ENCODE measurements at places on chromosomes 2 and 18.

DNA sequence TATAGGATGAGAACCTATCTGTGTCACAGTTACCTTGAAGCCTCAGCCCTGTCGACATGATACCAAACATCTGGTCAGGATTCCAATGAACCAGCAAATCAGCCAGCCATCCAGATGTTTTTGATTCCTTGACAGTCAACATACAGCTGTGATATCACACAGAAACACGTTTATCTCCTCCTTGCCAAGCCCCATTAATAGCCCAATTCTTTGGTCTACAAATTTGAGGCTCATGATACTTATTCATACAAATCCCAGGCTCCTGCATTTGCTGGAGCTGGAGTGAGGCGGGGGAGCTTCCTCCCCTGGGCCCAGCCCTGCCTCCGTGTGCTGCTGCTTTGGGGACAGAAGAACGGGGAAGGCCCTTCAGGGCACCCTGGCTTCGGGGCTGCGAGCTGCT lies 611.6 kb upstream of the SALL3 start:
- DNase-seq = no peak

DNA sequence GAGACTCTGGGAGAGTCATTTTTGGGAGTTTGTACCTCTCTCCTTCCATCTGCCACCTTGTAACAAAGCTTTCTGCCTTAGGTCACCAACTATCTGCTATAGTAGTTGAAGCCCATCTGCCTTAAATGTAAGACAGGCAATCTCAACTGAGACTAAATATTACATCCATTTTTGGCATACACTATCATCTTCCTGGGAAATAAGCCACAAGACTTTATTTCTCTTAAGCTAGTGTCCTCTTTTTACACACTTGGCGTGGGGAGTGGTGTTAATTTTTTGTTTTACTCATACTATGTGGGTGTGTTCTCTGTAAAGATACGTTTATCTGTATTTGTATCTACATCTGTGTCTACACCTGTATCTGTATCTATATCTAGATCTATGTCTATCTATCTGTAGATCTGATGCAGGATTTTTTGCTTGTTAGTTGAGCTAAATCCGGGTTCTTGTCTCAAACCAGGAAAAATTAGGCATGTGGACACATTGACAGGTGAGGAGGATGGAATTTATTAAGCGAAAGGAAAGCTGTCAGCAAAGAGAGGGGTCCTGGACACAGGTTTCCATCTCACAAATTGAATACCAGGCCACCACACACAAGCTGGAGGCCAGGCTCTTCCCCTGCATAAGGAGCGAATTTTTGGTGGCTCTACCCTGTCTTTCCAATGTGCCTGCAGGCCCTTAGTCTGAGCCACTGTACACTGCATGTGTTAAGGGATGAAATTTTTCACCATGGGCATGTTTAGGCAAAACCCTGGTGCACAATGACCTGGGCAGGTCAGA lies 64.8 kb upstream of the RND3 start:
- DNase-seq = no peak

- DNase-seq = no peak
These were observed 44.5 kb upstream of the SERPINB2 start for GRCh38 chr18:63843008-63843407.

DNA sequence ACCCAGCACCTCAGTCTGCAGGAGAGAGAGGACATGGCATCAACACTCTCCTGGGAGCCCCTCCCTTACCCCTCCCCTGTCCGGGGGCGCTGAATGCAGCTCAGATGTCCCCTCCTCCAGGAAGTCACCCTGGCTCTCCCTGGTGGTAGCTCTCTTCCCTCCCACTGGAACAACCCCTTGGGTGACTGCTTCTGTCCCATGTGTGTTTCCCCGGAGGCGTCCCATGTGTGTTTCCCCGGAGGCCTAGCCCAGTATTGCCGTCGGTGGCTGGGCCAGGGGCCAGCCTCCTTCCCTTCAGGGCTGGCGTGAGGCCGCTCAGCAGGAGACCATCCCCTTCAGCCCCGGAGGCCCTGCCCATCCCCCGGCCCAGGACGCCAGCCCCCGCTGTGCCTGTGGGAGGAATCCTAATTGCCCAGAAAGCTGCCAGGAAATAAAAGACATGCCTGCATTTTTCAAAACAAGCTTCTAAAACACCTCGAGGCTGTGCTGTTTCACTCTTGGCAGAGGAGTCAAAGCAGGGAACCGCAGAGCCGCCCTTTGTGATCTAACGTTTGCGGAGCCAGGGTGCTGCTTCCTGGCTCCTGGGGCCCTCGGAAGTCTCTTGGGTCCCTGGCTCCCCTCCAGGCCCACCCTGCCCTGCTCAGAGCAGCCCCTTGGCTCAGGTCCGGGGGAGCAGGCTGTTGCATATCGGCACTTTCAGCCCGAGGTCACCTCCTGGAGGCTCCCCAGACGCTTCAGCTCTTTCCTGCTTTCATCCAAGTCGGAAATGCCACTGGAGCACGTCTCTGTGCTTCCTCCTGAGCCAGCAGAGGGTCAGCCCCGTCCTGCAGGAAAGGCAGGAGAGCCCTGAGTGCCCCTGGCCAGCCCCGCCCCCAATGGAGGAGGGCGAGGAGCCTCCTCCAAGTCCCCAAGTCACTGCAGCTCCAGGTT lies 11.4 kb downstream of the SNED1 start:
- DNase-seq = no peak

DNA sequence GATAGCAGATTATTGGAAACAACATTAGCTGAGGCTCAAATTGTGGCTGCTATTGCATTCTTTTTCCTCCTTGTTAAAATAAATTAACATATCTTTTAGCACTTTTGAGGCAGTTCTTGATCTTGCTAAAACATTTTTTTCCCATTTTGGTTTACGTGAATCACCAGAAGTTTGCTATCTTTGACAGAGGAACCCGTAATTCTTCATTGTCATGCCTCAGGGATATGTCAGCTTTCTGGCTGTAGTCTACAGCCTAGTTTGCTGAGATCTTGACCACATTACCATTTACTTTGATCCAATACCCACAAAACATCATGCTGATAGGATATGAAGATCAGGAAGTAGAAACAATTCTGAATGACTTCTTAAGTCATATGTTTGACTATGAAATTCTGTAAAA lies 25.1 kb upstream of the FANCL start:
- no peak for DNase-seq

DNA sequence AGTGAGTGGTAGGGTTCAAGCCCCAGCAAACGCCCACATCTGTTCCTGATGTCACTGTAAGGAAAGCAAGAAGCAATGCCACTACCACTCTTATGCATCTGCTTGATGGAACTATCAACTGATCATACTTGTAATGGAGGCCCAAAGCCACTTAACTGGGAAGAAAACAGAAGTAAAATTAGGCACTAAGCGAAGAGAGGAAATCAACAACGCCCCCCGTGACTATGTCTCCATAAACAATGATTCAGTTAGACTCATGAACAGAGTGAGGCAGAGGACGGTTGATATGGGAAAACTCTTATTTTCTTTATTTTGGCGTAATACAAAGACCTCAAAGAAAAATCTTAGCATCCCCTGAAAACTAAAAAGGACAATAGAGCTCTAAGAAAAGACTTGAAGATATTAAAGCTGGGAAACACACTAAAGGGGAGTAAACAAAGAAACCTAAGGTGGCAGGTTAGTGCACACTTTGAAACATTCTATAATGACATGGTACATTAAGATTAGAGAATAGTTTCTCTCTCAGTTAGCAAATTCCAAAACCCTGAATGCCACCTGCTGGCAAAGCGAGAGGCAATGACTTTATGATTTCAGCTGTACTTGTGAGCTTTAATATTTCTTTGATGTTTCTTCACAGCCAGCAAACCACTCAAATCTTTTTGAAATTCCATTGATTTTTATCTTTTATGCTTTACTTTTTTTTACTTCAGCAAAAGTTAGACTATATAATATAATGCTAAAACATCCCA lies 86.5 kb downstream of the LRP2 start:
- DNase-seq = no peak

DNA sequence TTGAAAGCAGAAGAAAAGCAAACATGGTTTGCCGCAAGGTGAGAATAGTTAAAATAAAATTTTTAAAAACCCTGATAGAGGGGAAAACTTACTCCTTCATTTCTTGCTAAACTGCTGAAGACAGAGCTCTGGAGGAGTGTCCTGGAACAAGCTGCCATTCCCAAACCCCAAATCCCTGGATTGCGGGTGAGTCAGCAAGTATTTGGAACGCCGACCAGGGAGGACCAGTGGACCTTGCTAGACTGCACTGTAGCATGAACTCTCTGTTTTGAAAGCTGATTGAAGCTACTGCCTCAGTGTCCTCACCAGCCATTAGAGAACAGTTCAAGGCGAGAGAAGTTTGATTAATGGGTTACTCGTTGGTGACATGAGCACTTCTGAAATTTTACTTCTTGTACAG lies 99.4 kb upstream of the RASGRP3 start:
- DNase-seq = no peak

DNA sequence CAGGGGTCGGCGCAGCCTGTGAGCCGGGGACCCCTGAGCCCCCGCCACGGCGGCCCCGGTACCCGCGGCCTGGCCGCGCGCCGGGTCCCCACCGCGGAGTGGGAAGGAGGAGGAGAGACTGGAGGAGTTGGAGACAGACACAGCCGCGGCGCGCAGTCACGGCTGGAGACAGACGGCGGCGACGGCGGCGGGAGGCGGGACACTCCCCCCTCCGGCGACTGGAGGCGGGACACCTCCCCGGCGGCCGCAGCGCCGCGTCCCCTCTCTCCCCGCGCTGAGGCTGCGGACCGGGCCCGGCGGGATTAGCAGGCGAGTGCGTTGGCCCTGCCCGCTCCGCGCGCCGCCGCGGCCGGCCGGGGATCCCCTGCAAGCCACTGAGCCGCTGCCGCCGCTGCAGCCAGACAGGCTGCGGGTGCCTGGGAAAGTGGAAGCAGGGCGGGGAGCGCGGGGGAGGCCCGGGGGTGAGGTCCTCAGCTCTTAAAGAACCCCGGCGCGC lies 1.0 kb upstream of the LDLRAD4 start:
- peak; percentile 19 for DNase-seq
